Omental fat pad (tissue), 4 donors: ENCODE measurements at places on chromosomes 4 and X.

DNA sequence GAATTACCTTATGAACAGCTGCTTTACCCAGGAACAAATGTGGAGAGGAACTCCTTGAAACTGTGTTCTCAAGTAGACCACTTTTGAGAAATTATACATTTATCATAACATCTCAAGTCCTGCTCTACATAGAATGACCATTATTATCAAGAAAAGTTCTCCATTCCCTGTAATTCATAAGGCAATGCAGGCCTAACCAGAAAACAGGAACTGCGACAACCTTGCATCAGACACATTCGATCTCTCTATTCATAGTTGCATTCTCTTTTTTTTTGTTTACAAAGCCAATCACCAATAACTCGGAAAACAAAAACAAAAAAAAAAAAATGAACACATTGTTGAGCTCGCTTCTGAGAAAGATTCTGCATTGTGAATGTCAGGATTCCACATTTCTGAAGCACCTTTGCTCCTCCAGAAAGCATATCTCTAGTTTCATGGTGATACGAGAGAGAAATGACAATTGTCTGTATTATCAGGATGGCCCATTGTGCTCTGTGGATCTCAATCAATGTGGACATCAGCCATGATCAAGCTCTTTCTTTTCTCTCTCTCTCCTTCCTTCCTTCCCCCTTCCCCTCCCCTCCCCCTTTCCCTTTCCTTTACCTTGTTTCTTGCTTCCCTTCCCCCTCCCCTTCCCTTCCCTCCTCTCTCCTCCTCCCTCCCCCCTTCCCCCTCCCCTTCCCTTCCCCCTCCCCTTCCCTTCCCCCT lies 32.4 kb upstream of the CD99 start:
- no peak for DNase-seq

GRCh38 chr4:169220447-169220846 lies 50.3 kb downstream of the SH3RF1 start:
- no peak for DNase-seq

- DNase-seq = no peak
Observed at GRCh38 chr4:100819505-100819904, 301.7 kb upstream of the EMCN start.

DNA sequence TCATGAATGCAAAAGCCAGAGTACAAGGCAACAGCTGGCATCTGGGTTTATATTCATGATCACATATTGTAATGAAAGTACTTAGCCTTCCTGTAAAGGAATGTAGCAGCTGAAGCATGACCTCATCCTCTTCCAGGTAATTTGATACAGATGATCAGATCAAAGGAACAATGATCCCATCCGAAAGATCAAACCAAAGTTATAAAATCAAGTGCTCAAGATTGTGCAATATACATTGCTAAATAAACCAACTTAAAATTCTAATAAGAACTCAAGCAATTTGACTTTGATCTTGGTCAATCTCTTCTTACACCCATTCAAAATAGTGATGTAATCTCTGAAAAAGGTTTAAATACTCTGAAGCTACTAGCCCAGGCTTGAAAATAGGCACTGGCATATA lies 113.1 kb upstream of the INPP4B start:
- DNase-seq = no peak

- no peak for DNase-seq
Observed at GRCh38 chr4:174260099-174260498, 23.4 kb downstream of the FBXO8 start.
